ENCODE measurements at places on chromosomes 2 and 18.
A peak's percentile ranks its signal among the peaks of the same experiment; 100 is the strongest.

DNA sequence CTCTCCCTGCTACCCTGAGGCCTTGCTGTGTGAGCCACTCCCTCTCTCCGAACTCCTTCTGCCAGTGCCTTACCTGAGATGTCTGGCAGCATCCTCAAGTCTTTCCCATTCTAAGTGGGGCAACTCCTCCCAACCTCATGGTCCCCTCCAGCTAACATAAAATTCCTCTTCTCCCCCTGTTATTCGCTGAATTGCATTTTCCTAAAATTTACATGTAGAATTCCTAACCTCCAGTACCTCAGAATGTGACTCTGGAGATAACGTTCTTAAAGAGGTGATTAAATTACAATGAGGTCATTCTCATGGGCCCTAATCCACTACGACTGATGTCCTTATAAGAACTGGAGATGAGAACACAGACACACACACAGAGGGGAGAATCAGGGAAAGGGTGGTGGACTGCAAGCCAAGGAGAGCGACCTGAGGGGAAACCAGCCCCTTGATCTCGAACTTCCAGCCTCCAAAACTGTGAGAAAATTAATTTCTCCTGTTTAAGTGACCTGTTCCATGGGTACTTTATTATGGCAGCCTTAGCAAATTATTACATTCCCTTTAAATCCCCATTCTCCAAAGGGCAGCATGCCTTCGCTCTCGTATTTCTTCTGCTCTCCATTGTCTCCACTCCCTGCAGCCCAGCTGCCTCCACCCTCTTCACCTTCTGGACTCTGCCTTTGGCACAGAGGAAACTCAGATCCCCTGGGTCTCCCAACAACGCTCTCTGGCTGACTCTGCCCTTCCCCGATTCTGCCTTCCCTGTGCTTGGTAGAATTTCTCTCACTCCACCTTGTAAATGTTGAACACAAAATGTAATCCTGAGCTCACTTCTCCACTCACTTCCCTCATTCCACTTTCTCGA lies 70.5 kb downstream of the TGIF1 start:
- DNase-seq: no peak

DNA sequence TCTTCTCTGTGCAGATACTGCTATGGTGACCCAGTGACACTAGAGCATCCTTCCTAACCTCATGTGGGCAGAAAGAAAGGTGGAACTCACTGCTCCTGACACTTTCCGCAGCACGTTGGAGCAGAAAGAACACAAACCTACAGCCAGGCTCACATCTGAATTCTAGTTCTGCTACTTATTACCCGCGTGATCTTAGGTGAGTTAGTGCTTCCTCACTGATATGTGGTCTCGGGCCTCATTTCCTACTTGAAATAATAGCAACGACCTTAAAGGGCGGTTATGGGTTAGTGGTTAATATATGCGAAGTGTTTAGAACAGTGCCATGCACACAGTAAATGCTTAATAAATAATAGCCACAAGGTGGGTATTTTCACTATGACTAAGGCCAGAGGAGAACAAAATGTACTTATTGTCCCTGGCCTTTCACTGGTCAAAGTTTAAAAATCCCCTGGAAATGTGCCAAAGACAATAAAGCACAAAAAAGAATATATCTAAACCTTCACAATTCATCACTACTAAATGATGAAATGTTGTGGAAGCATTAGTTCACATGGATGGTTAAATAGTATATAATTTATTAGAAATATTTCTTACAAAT lies 66.6 kb downstream of the MYOM1 start:
- DNase-seq: no peak

- DNase-seq: no peak
Observed at GRCh38 chr2:239455436-239456203, 54.8 kb upstream of the HDAC4 start.

DNA sequence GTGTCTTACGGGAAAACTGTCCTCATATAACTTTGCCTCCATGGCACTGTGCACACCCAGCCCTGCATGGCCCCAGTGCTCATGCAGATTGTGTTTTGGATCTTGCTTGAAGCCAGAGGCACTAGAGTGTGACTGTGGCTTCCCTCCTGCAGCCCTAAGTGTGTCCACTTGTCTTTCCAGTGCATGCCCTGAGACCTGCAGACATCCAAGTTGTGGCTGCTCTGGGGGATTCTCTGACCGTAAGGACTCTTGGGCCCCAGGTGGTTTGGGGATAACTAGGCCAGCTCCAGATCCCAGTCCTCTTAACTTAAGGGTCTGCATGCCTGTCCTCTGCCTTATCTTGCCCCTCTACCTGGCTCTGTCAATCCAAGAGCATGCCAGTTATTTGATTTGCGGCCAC lies 96.6 kb downstream of the PLB1 start:
- no peak for DNase-seq

- DNase-seq: no peak
Observed at GRCh38 chr2:96556441-96557330, 20.1 kb downstream of the ARID5A start.

DNA sequence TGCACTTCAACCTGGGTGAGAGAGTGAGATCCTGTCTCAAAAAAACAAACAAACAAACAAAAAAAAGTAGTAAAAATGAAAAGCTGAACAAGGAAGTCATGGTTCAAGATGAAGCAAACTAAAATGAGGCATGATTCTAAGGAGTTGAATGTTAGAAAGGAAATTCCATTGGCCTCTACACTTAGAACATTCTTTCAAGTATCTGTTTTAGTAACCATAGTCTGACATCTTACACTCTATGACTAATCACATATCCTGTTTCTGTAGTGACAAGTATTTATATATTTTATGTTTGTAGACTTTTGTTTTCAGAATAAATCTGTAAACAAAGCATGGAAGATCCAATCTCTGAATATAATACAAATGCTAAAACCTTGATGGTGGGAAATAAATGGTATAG lies 164.1 kb downstream of the KIAA1328 start:
- DNase-seq: no peak

GRCh38 chr2:15811367-15811766 lies 129.0 kb upstream of the MYCN start:
- no peak for DNase-seq

DNA sequence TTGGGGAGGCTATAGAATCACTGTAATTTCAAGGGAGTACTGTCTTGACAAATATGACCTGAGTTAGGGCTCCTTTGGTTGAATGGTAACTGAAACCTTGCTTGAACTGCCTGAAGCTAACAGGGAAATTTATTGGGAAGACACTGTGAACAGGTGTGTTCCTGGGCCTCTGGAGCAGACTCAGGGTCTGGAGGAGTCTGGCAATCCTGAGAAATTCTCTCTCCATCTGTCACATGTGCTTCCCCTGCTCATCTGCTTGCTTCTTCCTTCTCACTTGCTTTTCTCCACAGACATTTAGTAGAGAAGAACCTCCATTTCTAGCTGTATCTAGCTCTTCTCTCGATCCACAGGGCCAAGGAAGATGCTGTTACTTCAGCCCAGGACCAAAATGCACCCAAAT lies 476.5 kb downstream of the LRP1B start:
- no peak for DNase-seq

DNA sequence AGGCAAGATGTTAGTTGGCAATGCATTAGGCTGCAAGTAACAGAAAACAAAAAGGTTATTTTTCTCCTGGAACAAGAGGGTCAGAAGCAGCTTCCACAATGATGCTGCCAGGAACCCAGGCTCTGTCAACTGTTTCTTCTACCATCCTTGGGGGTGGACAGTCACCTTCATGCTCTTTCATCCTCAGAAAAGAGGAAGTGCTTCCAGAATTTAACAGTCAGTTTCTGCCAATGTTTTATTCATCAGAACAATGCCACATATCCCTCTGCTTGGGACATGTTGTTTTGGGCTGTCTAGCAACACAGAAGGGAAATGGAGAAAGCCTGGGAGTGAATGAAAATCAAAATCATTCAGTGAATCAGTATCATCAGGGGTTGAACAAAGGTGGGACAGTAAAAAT lies 7.1 kb downstream of the TMEM182 start:
- no peak for DNase-seq

- DNase-seq: no peak
Observed at GRCh38 chr2:209411296-209411695, 12.6 kb upstream of the MAP2 start.

- DNase-seq: no peak
Observed at GRCh38 chr18:75783566-75784281, 356.2 kb upstream of the SMIM21 start.

GRCh38 chr18:32753656-32754260 lies 19.1 kb downstream of the KLHL14 start:
- no peak for DNase-seq

- no peak for DNase-seq
Observed at GRCh38 chr2:191617575-191617974, 60.4 kb upstream of the NABP1 start.

- no peak for DNase-seq
Observed at GRCh38 chr18:49856496-49856895, 43.2 kb upstream of the ACAA2 start.

GRCh38 chr2:88832311-88832991 lies 141.0 kb downstream of the RPIA start:
- no peak for DNase-seq

GRCh38 chr2:79512442-79513401 lies at the start of gene CTNNA2:
Gene CTNNA2 (plus strand): TSS chr2:79513051.
- no peak for DNase-seq

DNA sequence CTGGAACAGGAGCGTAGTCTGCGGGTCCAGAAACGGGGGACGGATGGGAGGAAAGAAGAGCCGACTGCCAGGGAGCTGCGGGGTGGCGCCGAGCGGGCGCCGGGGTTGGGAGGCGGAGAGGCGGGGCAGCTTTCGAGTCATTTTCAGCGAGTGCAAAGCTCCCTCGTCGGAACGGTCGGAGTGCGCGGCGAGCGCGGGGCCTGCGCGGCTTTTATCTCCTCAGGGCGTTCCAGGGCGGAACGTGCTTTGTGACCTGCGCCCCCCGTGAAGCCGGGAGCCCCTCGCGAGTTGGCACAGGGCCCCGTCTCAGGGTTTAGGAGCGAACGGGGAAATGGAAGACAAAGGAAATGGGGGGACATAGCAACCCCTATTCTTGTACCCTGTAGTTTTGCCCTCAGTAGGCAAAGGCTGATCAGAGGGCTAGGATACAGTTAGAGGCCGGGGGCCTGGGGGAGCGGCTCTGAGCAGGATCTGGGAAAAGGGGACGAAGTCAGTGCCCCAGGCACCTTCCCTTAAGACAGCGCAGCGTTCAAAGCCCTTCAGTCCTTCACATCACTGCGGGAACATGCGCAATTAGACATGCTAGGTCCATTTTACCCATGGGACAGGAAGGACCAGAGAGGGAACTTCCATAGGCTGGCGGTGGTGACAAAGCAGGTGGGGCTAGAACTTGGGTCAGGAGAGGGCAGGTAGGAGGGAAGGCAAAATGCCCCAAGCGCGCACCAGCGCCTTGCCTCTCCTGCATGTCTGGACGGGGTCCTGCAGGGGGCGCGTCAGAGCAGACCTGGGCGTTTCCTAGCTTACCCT lies 60.1 kb upstream of the IL1RL1 start:
- DNase-seq: peak; percentile 91

- no peak for DNase-seq
Observed at GRCh38 chr2:200587007-200587616, 1.3 kb downstream of the AOX1 start.

DNA sequence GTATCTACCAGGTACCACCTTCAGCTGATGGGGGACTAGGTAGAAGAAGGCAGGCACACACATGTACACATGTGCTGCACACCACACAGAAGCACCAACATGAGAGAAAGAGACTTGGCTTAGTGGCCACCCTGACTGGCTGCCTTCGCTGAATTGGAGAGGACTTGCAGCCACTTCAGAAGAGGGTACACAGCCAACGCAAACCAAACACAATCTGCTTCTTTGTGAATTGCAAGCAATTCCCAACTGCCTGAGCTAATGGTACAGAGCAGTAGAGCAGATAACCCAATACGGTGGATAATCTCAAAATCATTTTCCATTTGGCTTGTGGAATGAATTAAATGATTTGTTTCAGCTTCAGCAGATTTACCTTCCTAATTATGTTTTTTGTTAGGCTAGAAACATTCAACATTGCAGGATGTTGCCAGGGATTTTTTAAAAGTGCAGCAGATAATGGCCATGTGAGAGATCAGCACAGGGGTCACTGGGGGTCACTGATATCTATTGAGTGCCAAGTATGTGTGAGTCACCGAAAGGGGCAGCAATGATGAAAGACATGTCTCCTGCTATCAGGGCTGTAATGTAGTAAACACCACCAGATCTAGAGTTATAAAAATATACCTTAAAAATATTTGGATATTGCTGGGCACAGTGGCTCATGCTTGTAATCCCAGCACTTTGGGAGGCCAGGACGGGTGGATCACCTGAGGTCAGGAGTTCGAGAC lies 652.6 kb downstream of the BCL11A start:
- DNase-seq: no peak
